ENCODE measurements at places on chromosomes 11 and 22.

DNA sequence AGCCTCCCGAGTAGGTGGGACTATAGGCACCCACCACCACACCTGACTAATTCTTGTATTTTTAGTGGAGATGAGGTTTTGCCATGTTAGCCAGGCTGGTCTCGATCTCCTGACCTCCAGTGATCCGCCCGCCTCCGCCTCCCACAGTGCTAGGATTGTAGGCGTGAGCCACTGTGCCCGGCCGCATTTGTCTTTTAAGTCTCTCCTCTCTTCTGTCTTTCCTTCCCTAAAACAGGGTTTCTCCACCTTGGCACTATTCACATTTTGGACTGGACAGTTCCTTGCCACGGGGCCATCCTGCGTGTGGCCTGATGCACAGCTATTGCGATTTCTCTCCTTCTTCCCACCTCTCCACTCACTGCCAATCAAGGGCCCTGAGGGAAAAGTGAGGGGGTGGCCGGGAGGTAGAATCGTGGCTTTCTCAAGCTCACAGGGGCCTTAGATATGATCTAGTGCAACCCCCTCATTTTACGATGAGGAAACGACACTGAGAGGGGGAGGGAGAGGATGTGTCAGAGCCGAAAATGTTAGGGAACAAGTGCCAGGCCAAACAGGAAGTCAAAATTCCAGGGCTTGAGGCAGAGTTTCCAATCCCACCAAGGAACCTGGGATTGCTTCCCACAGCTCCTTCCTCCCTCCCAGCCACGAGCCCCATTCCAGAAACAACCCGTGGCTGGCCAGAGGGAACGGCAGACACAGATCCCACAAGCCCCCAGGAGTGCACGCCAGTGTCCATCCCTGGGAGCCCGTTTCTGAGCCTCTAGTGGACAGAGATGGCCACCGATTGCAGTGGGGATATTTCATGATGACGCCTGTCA, 21.2 kb downstream of the SCGB1A1 start:
- DNase-seq = peak; percentile 89

DNA sequence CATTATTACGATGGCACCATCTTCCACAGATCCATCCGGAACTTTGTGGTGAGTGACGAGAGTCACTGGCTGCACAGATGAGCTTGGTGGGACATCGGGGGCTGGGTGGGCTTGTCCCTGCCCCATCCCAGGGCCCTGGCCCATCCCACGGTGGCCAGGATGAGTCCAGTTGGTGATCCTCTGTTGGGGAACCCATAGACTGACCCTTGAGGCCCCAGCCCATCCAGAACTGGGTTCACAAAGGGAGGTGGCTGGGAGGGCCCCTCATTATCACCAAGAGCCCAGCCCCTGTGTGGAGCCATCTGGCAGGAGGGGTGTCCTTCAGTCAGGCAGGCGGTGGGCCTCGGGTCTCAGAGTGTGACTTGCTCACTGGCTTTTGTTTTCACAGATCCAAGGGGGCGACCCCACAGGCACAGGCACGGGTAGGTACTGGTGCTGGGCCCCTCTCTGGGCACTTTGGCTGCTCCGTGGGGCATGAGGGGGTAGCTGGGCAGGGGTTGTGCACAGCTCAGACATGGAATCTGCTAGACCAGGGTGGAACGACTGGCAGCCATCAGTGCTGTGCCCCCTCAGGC, 22.0 kb downstream of the PPIL2 start:
- DNase-seq = no peak

DNA sequence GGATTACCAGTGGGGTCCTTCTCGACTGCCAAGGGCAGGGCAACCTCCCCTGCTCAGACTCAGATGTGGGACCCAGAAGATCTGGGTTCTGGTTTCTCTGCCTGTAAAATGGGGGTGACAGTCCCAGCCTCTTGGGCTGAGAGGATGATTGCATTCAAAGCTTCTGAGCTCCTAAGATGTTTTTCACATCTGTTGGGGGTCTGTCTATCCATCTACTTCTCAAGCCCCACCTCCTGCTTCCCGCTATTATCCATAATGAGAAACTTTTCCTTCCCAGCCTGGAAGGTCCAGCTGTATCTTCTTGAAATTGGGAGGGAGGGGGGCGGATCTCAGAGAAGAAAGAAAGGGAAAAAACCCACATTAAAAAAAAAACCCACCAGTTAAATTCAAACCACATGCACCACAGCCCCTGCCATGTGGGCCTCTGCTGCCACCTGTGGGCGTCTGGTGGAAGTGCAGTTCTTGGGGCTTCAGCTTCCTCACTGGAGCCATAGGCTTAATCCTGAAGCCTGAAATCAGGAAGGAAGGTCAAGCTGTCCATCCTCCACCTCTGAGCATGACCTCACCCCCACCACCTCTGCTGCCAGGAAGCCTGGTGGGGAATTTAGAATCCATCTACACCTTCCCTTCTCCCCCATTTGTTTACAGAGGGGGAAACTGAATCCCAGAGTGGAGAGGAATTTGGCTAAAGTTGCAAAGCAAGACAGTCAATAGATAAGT, 27.3 kb downstream of the ARHGEF17 start:
- peak; percentile 97 for DNase-seq

DNA sequence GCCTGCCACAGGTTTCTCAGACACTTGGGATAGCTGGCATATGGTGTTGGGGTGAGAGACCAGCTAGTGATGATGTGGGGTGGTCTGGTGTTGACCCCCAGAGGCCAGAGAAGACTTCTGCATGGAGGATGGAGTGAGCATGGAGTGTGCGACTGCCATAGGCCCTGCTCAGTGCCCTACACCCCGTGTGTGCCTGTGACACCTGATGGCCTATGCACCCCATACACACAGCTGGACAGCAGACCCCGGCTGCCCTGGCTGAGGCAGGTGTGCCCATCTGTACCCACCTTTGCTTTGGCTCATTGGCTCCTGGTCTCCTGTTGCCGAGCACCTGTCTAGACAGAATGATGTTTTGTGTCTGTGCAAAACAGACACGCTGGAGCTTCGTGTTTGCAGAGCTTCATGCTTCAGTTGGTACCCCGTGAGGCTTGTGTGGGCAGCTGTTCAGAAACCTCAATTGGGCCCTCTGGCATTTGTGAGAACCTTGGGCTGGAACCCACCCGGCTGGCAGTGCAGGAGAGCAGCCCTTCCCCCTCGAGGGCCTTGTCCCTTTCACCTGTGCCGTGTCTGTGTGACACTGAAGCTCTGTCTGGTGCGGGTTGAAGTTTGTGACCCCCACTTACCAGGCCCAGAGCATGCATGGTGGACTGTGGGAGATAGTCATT, 27.6 kb downstream of the BCR start:
- no peak for DNase-seq

DNA sequence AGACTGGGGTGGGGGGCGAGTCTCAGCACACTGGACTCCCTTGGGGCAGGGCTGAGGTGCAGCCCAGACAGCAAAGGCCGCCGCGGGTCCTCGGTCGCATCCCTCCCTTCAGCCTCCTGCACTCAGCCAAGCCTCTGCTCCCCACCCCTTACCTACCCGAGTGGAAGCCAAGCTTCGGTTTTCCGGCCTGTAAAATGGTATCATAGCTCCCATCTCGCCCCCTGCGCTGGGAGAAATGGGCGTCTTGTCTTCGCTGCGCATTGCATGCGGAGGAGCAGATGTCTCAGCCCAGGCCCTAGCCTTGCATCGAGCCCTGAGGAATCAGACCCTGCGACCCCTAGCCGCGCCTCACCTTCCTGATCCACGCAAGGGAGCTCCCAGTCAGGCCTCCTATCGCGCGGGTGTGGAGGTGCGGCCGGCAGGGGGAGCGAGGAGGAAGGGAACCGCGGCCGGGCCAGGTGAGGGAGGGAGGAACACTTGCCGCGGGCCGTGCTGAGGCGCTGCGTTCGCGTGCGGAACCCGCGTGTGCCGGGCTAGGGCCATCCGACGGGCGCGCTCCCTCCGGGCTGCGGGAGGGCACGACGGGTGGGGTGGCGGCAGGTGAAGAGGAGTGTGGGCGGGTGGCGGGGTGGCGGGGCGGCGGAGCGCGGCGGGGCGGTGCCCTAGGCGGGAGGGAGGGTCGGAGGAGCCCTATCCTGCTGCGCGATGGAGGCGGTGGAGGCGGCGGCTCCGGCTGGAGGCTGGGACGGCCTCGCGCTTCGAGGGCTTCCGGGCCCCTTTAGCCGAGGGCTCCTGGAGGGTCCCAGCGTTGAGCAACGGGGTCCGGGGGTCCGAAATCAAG, 4.1 kb upstream of the TBX1 start:
- DNase-seq = peak; percentile 34

GRCh38 chr11:1780700-1781592, 17.2 kb upstream of the CTSD start:
- peak; percentile 87 for DNase-seq

DNA sequence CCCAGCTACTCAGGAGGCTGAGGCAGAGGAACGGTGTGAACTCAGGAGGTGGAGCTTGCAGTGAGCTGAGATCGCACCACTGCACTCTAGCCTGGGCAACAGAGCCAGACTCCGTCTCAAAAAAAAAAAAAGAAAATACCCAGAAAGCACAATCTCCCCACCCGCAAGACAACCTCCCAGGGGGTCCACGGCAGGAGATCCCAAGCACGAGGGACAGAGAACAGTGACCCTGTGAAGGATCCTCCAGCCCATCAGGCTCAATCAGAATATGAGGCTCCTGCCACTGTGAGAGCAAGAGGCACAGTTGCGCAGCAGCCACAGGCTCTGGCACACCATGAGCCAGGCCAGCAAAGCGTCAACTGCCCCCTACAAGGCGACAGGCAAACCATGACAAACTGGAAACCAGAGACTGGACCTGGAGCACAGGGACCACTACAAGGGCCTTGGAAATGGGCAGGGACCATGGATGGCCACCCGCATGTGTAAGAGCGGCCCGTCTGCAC, 164.8 kb upstream of the GRK3 start:
- no peak for DNase-seq

- no peak for DNase-seq
Observed at GRCh38 chr11:64862987-64863390, 15.4 kb downstream of the EHD1 start.

- DNase-seq = no peak
Observed at GRCh38 chr22:24061124-24061684, 50.1 kb downstream of the CABIN1 start.

GRCh38 chr11:134176284-134176683, 47.5 kb downstream of the NCAPD3 start:
- no peak for DNase-seq

DNA sequence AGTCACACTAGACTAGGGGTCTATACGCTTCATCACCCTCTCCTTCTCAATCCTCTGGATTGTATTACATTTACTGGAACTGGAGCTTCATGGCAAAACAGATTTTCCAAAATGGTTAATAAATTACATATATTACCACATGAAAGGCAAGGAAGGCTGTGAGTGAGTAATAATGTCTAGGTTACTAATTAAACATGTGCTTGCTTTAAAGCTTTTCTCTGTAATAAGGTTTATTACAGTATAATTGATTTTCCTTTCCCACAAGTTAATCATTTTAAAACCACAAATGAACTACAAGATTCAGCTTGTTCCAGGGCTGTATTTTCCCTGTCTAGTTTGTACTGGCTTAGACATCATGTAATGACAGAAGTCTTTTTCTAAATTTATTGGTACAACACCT, 25.6 kb downstream of the MMP13 start:
- no peak for DNase-seq

DNA sequence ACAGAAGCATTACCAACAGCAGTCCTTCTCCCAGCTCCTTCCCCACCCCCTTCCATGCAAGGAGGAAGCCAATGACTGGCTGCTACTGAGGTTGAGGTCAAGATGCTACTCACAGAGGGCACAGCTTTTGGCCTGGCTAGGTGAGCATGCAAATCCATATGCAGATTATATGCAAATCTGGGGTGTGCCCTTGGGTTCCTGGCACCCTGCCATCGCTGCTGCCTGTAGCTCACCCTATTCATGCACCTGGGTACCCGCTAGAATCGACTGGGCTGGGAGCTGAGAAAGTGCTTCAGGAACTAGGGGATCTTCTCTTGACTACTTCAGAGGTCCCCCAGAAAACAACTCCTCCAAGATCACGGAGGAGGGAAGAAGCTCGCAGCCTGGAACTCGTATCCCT, 4.0 kb downstream of the DSCAML1 start:
- no peak for DNase-seq

- no peak for DNase-seq
Observed at GRCh38 chr11:113484223-113484622, 9.0 kb upstream of the DRD2 start.

GRCh38 chr22:50171319-50171964, 911 bp downstream of the PANX2 start:
- no peak for DNase-seq

DNA sequence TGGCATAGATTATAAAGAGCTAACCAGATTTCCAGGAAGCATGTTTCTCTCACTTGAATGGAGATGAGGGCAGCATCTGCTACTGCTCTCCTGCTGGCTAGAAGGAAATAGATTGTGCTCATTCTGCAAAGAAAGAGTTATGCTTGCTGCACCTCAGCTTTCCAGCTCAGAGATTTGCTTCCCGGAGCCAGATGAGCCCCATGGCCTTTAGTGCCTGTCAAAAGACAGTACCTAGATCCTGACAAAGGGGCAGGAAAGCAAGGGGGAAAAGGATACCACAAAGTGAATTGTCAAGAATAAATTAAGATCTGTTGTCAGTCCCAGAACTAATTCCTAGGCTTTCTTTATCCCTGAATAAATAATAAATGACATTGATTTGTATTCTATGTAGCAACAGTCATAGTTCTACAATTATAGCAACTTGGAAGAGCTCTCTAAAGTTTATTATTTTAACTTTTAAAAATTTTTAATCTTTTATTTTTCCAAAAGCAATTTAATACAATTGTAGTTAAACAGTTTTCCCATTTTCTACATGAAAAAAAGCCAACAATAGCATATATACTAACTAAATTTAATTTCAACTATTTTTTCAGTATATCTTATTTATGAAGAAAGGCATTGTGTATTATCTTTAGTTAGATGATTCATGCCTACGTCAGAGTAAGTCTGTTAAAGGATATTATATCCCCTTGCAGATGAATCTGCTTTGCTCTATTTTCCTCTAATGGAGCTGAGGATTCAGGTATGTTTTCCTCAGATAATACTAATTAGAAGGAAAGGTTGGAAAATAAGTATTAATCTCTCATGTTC, 306.1 kb upstream of the DDI1 start:
- no peak for DNase-seq

DNA sequence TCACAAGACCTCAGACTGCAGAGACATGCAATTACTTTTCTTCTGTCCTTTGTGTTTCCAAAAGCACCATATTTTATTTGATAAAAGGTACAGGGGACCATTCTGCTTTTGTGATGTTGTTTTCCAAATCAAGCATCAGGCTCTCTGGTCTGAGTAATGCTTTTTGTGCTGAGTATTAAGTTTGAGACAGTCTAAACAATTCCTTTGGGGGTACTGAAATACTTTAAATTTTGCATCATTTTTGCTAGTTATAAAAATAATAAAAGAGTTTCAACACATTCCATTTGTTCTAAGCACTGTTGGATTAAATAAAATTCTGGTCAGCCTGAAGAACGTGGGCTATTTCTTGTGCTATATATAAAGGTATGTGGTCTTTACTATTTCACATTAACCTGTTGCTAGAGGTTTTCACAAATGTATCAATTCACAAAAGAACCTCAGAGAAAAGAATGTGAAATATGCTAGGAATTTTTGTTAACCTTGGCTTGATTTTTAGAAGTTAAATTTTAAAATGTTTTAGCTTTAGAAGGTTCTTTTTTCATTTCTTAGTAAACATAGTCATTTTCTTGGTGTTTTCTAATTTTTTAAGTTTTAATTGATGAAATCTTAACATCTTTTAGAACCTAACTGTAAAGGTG, 61.6 kb downstream of the C22orf31 start:
- DNase-seq = no peak
